ENCODE measurements at places on chromosomes 13 and 19.

DNA sequence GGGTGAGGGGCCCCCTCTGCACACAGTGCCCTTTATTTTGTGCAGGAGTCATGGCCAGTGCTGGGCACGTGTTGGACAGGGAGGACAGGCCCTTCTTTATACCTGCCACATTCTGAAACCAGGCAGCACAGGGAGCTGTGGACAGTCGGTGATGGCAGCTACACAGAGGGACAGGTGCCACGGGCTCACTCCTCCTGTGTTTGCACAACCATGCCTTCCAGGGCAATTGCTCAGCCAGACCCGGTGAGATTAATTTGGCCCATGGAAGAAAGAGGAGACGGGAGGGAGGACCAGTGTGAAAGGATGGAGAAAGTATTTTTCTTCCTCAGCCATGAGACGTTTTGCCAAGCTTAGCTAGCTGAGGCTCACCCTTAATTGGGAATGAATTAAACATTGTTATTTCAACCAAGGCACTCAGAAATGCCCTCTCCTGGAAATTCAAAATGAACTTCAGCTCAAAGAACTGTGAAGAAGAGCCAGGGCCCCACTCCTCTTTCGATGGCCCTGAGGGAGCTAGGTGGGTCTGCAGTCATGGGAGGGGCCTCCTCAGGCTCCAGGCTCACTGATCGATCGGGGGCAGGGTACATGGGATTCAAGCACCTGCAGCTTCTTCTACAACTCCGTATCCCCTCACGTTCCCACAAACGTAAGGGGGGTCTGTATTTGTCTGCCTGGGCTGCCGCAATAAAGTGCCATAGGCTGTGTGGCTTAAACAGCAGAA is 41.2 kb downstream of the SHISA2 start:
- DNase-seq, result no peak

DNA sequence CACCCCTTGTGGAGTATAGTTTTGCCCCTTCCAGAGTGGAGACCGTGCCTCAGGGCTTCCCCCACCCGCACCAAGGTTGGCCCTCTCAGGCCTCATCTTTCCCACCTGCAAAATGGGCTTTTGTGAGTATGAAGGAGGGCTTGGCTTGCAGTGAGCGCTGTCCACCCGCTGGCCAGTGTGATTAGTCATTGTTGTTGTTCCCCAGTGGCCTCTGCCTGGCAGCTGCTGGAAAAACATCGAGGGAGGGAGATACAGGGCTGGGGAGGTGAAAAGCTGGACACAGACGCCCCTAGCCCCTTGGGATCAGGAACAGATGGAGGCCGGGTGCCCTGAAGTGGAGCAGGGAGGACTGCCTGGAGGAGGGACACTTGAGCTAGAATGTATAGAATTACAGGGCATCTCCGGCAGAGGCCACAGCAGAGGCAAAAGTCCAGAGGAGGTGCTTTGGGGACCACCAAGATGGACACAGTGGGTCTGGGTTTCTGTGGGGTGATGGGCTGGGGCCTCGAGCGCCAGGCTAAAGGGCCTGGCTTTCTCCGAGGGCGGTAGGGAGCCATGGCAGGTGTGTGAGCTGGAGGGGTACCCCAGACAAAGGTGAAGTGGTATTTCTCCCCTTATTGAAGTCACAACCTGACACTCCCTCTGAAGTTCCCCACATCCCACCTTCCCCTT is 3.9 kb upstream of the IL12RB1 start:
- DNase-seq, result no peak

DNA sequence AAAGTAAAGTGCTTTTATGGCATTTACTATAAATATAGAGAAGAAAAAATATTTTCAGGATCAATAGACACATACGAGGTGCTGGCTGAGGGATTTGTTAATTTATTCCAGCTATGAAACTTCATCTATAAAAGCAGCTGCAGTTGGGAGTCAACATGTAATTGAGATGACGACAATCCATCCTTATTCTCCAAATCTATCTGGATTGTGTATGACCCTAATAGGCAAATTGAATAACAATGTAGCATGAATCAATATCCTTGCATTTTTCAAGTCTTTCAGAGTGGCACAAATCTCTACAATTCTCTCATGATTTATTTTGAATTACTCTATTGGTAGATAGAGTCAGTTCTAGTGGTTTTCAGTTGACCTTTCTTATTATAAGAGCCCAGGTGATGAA is 1296.5 kb upstream of the SPRY2 start:
- no peak for DNase-seq

- no peak for DNase-seq
Observed at GRCh38 chr19:58385891-58386575, 1.0 kb upstream of the RPS5 start.

- no peak for DNase-seq
Observed at GRCh38 chr19:3530389-3530788, 8.6 kb upstream of the TEKTIP1 start.

- no peak for DNase-seq
Observed at GRCh38 chr13:24064371-24064770, 96.1 kb upstream of the SPATA13 start.

GRCh38 chr19:48194844-48195830 is 24.7 kb downstream of the ZSWIM9 start:
- no peak for DNase-seq

DNA sequence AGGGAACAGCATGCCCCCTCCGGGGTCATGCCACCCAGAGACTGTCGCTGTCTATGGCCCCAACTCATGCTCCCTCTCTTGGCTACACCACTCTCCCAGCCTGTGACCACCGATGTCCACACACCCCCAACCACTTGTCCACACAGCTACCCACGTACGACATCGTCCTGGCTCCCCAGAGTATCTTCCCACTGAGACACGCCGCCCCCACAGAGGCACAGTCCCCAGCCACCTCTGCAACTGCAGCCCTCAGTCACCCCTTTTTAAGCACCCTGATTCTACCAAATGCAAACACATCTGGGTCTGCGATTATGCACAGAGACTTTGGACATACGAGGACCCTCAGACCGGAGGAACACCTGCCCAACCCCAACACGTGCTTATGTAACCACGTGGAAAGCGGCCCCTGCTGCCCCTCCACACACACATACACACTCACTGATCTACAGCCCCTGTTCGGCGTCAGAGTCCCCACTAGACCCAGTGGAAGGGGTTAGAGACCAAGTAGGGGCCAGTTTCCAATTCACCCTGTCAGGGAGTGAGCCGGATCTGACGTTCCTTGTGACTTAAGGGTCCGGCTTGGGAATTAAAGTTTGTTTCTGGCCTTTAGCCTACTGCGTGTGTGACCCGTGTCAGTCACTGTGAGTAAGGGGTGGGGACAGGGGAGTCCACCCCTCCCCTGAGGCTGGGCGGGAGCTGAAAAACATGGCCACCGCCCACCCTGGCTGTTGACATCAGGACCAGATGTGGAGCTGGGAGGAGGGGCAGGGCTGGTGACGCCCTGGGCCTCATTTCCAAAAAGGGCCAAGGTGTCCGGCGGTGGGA is 11.9 kb upstream of the AXL start:
- no peak for DNase-seq

GRCh38 chr13:75931116-75931515 is 295.0 kb downstream of the LMO7 start:
- DNase-seq, result no peak

- no peak for DNase-seq
Observed at GRCh38 chr13:61138857-61139256, 276.8 kb downstream of the PCDH20 start.

- DNase-seq, result no peak
Observed at GRCh38 chr19:19416280-19416679, 10.8 kb downstream of the GATAD2A start.

- DNase-seq, result no peak
Observed at GRCh38 chr19:30407068-30407709, 35.0 kb downstream of the ZNF536 start.

DNA sequence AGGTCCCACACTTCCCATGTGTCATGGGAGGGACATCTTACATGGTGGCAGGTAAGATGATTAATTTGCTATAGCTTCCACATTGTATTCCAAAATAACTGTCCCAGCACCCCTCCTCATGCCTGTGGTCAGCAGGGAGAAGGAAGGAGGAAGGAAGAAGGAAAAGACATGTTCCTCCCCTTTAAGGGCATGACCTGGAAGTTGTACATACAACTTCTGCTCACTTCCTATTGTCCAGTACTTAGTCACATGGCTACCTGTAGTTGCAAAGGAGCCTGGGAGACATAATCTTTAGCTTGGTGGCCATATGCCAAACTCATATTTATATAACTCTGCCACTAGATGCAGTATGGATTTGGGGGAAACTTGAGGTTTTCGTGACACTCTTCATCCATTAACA is 17.6 kb upstream of the CASP14 start:
- no peak for DNase-seq

GRCh38 chr19:28829359-28829758 is 383.6 kb downstream of the UQCRFS1 start:
- DNase-seq, result no peak

GRCh38 chr19:2546128-2547032 is 70.5 kb downstream of the GADD45B start:
- no peak for DNase-seq

DNA sequence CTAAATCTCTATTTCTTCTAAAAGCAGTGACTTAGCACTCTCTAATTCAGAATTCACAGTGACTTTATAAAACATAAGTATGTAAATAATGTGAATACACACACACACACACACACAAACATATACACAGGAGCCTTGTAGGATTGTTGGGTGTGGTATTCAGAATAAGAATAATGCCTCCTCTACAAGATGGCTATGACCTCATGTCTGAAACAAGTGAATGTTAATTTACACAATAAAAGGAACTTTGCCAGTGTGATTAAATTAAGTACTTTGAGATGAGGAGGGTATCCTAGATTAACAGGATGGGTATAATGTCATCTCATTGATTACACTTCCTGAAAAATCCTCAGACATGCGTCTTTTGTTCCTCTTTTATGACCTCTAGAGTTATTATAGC is 234.6 kb downstream of the SLITRK6 start:
- no peak for DNase-seq

- DNase-seq, result no peak
Observed at GRCh38 chr19:46717716-46718143, 816 bp upstream of the PRKD2 start.

DNA sequence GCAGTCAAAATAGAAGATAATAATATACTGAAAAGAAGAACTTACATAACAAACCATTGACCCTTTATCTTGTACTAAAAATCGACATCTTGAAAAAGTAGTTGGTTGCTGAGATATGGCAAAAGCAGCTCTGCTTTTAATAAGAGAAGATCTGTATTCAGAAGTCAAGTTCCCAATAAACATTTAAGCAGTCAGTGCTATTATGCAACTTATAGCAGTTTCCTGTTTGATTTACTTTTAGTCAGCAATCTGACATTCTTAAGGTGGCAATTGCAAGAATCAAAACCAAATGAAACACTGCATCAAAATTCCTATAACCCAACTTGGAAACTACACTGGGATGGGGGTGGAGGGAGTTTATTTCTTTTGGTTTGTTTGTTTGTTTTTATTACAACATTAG is 165.5 kb downstream of the TBC1D4 start:
- DNase-seq, result peak; percentile 51

GRCh38 chr13:79502859-79503468 is 22.0 kb downstream of the NDFIP2 start:
- DNase-seq, result no peak

DNA sequence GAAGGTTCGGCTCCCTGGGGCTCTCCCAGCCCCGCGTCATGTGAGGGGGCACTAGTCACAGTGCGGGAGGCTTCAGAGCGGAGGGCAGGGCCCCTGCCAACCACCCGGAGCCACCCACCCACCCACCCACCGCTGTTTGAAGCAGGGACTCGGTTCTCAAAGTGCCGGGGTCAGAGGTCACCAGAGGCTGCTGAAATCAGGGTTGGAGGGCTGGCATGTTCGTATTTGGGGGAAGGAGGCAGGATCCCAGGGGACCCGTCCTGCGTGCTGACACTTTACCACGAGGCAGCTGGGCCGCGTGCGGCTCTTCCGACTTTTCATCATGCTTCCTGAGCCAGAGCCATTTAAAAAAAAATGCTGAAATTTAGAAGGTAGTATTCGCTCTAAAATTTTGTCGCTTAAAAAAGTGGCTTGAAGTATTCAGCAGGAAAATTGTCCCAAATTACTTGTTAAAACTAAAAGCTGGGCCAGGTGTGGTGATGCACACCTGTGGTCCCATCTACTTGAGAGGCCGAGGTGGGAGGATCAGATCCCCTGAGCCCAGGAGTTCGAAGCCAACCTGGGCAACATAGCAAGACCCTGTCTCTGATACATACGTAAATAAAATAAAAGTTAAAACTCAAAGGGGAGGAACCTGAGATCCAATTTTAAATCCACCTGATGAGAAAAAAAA is 21.2 kb downstream of the ATP11A start:
- no peak for DNase-seq
